LHCN-M2 (cell line): ENCODE measurements at places on chromosomes 12 and 14.

DNA sequence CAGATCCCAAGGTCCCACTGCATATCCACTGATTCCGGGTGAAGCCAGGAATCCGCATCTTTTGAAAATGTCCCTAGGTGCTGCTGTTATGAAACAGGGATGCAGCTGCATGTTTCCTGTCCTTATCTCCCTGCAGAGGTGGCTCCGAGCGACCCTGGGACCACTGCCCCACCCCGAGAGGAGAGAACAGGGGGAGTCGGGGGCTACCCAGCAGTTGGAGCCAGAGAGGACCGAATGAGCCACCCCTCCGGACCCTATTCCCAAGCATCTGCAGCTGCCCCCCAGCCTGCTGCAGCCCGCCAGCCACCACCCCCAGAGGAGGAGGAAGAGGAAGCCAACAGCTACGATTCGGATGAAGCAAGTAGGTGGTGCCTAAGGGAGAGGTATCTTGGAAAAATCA, 30.3 kb upstream of the OAS1 start:
- no peak for DNase-seq

- no peak for DNase-seq
Observed at GRCh38 chr14:69699748-69700303, 67.1 kb upstream of the SRSF5 start.

DNA sequence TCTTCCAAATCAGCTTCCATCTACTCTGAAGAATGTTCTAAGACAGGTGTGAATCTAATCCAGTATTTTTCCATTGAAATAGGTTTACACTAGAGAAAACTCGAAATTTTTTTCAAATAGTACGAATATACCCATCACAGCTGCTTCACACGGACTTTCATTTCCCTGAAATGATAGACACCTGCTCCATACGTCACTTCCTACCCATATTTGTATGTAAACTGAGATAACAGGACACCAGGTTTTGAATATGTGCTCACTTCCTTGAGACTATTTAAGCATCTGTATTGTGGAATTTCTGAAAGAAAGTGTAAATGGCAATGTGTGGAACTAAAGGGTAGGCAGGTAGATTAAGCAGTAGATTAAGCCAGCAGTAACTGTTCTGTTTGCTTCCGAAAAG, 13.4 kb upstream of the ITPR2 start:
- no peak for DNase-seq

DNA sequence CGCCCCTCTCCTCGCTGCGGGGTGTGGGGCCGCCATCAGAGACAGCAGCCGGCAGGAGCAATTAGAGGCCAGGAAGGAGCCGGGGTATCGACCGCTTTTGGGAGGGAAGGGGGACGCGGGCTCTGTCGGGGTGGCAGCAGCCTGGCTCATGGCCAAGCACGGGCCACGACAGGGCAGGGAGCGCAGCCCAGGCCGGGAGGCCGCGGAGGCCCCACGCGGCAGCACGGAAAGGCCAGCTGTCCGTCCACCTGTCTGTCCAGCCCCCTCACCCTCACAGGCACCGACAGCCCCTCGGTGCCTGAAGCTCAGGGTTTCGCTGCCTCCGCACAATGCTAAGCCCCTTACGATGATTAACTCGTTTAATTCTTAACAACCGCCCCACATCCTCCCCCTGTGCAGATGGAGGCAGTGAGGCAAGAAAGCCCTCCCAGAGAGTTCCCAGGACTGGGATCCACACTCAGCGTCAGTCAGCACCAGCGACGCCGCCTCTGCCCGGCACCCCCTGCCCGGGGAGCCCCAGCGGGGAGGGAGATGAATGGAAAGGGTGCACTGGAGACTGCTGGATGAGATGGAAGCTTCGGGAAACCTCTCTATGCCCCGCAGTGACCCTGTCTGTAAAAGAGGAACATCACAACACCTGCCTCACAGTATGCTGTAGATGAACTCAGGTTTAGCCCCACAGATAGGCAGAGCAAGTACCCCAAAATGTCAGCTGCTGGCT, 23.7 kb downstream of the NCOR2 start:
- no peak for DNase-seq

DNA sequence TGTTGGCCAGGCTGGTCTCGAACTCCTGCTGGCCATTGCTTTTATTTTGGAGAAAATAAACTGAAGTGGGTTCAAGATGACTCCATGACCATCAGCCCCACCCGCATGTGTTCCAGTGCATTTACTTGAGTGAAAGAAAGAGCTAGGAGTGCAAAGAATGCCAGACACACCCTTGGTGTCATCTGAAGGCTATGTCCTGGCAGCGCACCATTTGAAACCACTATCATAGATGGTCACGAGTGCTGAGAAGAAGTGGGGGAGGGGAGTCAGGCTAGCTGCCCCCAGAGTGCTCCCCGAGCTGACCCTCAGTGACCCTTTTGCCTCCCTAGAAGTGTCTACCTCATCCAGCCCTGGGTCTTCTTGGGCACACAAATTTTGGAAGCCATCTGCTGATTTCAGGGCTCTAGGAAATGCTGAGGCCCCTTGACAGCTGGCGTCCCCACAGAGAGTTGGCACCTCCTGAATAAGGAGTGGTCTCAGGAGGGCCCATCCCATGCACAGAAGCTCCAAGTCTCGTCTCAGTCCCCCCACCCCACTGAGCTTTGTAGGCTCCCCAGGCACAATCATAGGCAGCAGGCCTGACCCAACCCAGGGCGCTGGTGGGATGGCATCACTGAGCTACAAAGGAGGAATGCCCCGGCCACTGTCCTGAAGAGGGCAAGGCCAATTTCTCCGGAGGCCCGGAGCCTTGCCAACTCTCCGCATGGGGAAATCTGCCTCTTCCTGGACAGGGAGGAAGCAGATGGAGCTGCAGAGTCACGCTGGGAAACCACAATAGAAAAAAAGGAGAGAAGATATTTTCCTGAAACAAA, 28.0 kb downstream of the PXN start:
- peak; percentile 95 for DNase-seq

GRCh38 chr14:90454041-90455000, 57.5 kb downstream of the CALM1 start:
- peak; percentile 47 for DNase-seq

- peak; percentile 95 for DNase-seq
Observed at GRCh38 chr12:95385246-95386035, 88.5 kb upstream of the METAP2 start.

DNA sequence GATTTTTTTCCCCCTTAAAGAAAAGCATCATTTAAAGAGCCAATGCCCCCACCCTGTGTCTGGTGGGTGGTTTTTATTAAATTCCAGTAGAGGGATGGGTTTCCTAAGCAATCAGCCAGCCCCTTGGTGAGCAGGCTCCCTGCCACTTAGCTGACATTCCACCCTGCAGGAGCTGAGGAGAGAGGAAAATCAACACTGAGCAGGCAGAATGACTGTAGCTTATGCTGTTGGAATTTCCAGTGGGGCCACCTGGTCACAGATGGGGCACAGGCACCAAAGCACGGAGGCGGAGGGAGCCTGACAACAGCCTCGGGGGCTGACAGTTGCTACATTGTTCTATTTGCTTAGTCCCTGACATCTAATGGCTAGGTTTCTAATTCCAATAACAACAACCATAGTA, 127.7 kb downstream of the TMEM30B start:
- peak; percentile 82 for DNase-seq

GRCh38 chr12:5078423-5078822, 34.7 kb downstream of the KCNA5 start:
- DNase-seq = no peak

DNA sequence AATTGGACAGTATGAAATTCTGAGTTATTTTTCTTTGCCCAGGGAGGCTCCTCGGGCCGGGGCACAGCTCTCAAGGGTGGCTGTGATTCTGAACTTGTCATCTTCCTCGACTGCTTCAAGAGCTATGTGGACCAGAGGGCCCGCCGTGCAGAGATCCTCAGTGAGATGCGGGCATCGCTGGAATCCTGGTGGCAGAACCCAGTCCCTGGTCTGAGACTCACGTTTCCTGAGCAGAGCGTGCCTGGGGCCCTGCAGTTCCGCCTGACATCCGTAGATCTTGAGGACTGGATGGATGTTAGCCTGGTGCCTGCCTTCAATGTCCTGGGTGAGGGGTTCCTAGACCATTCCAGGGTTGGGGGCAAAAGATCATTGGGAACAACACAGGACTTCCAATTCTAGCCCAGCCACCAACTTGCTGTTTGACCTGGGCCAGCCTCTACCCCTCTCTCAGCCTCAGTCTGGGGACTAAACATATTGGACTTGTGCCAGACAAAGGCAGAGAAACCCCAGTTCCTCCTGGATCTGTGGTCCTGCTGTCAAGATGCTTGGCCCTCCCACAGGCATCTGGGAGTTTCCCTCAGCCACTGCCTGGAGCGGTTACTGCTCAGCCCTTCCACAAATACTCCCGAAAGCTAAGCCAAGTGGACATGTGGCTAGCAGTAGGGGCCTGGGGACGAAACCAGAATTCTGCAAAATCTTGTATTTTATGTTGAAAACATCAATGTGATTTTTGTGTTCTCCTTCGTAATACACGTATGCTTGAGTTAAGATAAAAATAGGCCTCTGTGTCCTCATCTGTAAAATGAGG, 3.5 kb downstream of the OAS3 start:
- no peak for DNase-seq

GRCh38 chr12:122610911-122611310, 83.9 kb downstream of the KNTC1 start:
- DNase-seq = no peak

DNA sequence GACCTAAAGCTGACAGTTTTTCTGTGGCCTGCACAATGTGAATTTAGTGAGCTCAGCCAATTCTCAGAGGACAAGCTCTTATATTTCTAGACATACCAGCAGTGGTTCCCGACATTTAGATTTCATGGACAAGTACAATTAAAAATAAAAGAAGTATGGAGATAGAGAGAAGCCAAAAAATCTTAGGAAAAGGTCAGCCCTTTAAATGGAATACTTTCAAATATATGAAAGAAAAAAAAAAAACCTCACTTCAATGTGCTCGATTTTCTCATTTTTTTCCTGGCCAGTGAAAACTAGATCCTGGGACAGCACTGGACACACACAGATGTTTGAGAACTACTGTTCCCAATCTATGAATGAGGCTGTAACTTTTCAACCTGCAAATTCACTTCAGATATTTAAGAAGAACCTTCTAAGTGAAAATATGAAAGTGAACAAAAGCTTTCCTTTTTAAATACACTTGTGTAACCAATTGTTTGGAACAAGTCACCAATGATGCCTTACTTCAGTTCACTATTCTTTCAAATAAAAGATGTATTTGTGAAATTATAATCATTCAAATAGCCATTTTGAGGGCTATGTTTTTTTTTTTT, 109.4 kb downstream of the SLC38A1 start:
- no peak for DNase-seq

DNA sequence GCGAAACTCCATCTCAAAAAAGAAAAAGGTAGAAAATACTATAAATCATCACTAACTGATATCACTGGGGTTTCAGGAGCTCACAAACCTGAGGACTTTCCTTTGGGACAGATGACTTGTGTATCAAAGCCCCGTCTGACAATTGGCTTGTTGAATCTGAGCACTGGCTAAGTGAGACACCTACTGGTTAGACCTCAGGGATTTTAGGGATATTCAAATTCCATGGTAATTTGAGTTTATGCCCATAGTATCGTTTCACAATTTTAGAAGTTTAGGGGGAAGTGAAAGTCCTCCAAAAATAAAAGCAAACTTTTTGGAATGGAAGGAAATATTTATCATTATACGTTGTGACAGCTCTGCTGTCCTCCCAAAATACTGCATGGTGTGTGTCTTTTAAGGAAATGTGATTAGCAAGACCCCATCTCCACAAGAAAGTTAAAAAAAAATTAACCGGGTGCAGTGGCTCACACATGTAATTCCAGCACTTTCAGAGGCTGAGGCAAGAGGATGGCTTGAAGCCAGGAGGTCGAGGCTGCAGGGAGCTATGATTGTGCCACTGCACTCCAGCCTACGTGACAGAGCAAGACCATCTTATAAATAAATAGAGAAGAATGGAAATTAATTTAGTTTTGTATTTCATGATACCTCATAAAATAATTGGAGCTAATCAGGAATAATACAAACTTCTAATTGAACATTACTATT, 49.2 kb downstream of the FBXL14 start:
- DNase-seq = peak; percentile 25

GRCh38 chr14:20384886-20385285, 28.4 kb downstream of the TEP1 start:
- no peak for DNase-seq

DNA sequence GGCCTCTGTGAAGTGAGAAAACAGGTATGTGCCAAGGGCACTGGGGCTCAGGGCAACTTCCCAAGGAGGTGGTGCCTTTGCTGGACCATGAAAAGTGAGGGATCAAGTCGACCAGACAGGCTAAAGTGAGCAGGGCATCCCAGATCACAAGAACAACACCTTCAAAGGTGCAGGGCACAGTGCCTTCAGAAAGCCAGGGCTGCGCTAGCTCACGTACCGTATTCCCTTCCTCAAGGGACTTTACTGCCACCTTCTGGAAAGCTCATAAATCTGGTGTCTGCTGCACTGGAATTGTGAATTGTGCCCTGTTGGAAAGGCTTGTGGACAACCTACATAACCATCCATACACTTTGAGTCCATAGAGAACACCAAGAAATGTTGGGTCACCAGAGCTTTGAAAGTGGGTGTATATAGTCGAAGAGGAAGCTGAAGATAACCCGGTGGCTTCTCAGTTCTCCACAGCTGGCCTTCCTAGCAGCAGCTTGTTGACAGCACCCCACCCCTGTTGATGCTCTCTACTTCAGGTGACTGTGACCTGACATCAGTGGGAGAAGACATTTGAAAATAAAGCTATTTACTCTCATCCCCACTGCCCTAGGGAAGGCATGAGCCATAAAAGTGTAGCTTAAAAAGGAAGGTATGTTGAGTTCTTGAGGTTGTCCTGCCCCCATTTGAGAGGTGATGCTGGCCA, 24.5 kb downstream of the FIGNL2 start:
- peak; percentile 61 for DNase-seq

- no peak for DNase-seq
Observed at GRCh38 chr14:96263347-96264199, 7.6 kb downstream of the BDKRB1 start.

DNA sequence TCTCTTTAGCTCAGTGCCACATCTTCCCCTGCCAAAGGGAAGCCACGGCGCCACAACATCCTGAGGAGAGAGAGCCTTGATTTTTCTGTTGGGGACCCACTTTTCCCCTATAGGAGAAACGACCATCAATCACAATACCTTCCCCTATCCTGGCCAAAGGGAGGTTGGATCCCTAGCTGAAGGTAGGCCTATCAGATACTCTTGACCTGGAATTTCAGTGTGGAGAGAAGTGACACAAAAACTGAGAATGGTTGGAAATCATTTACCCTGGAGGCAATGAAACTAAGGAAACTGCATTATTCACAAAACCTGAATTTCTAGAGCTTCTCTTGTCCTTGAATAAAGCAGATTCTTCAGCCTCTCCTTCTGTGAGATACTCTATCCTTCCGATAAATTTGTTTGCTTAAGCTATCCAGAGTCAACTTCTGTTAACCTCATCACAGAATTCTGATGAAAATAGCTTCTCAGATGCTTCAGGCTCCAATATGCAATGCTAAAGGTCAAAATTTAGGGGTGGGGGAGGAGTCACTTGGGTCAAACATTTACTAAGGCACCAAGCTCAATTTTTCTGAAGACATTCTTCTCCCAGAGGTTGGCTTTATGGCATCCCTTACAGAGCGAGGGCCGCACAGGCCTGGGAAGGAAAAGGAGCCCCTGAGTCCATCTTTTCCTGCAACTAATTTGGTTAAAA, 27.0 kb upstream of the DUSP6 start:
- no peak for DNase-seq

- no peak for DNase-seq
Observed at GRCh38 chr12:122355706-122356105, 66.8 kb downstream of the CLIP1 start.
